ENCODE measurements at places on chromosomes 5 and 9.

GRCh38 chr5:172972552-172972951 is 11.0 kb upstream of the ATP6V0E1 start:
- DNase-seq = no peak

DNA sequence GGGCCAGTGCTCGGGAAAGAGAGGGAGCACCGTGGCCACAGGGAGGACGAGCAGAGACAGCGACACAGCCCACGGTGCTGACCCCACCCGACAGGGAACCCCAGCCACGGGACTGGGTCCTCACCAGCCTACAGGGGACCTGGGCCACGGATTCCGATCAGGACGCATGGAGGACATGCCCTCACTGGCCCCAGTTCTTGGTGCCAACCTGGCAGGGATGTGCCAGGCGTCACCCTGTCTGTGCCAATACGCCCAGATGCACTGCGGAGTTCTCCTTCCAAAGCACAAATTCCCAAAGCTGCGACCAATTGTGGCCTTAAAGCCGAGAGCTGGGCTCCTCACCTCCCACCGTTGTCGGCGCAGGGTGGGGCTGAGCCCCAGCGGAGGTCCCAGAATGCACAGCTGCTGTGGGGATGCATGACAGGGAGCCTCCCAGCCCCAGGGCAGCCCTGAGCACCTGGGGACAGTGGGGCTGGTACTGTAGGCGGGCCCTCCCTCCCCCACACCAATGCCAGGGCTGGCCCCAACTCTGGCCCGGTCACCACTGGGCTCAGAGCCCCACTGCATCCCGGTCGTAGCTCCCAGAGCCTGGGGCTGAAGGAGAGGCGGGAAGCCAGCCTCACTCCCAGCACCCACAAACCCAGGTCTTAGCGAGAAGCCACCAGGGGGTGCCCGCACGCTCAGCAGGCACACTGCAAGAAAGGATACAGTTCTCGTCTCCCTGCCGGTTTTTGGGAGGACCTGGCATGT is 44.2 kb downstream of the NKD2 start:
- no peak for DNase-seq

DNA sequence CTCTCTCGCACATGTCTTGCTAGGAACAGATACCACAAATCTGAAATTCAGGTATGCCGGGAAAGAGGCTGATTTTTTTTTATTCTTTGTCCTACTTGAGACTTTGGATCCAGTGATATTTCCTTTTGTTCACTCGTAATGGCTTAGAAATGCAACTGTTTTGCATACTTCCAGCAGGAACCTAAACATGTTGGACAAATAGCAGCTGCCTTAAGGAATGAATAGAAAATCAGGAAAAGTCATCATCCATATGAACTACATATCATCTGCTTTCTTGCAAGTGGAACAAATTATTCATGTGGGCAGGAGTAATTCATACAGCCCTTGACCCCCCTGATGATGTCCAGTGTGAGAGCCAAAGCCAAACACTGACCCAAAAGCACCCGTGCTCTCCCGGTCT is 17.4 kb downstream of the TTC39B start:
- DNase-seq = no peak

DNA sequence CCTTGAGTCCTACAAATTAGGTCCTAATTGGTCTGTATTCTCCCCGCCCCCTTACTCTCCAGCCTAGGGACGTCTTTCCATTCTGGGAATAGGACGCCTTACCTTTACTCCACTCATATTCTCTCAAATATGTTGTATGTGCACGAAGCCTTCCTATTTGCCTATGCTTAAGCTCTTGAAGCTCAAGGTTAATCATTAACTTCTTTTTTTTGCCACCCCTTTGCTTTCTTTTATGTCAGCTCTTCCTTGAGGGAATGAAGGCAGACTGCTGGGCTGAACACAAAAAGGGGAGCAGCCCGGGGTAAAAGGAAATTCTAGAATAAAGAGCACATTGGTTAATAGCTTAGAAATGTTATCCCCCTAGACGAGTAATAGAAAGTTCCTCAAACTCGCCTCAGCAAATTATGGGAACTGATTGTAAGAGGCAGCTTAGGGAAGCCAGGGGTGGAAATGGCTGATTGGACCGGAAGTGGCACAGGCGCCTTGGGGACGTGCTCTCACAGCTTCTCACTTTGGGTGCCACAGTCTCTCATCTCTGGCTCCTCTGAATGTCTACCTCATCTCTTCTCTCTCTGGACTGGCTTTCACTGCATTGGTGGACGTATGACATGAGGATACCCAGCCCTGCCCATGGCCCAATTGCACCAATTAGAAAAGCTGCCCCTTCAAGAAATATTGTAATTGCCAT is 122.3 kb upstream of the IL12B start:
- DNase-seq = no peak

- no peak for DNase-seq
Observed at GRCh38 chr9:82584349-82584863, 478.5 kb downstream of the RASEF start.
